ENCODE measurements at places on chromosomes 6 and 20. TPM values are rescaled to one million over a fixed set of nuclear protein-coding genes. Genes with fewer than 3 reads are reported as not detected.

Gene MCM3
- total RNA-seq = 50.0 TPM

Gene SNX21
- 11.9 TPM for total RNA-seq

Gene KIF6
- total RNA-seq = 0.46 TPM

Gene TP53TG5
- not detected for total RNA-seq

Gene COL9A3
- 1.8 TPM for total RNA-seq

Gene OR2B2
- not detected for total RNA-seq

Gene CST2
- total RNA-seq = not detected

DNA sequence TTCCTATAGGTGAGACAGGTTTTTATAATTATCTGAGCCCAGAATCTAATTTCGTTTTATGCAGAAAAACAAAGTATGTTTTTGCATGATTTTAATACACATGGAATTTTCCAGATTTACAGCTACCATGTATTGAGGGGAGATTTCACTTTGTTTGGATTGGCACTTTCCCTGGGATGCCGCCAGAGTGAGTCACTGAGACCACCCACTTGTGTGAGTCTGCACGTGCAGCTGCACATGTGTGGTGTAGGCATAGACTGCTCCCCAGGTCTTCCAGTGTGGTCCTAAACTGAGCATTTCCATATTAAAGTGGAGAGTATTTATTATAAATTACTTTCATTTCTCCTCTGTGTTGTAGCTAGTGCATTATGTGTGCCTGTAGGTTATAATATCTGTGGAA, 186.8 kb downstream of the UBE3D start:
- DNase-seq = no peak

- no peak for DNase-seq
Measured at GRCh38 chr20:25467441-25467840, 60.0 kb downstream of the GINS1 start.

DNA sequence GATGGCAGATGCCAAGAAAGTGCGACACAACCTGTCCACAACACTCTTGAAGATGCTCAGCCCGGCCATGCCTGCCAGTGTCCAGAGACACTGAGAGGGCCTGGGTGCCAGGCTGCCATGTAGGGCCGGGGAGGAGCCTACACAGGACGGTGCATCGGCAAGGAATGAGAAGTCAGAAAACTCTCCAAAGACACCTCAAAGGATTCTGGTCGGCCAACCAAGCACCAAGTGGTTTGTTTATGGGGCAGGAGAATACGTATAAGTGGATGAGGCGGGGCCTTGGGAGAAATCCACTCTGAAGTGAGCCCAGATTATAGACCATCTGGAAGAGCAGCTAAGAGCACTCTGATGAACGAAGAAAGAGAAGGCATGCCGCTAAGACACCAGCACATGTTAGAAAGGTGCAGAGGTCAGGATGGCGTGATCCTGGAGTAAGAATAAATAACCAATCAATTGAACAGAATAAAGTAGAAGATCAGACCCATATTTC, 120.7 kb upstream of the FOXQ1 start:
- no peak for DNase-seq

GRCh38 chr20:33594743-33595142, 67.4 kb upstream of the C20orf144 start:
- DNase-seq = no peak

GRCh38 chr6:132087391-132087790, 136.2 kb upstream of the CCN2 start:
- no peak for DNase-seq

GRCh38 chr20:61099806-61100205, 152.3 kb upstream of the CDH4 start:
- no peak for DNase-seq

GRCh38 chr6:79557673-79558467, 20.6 kb upstream of the LCA5 start:
- DNase-seq = no peak

DNA sequence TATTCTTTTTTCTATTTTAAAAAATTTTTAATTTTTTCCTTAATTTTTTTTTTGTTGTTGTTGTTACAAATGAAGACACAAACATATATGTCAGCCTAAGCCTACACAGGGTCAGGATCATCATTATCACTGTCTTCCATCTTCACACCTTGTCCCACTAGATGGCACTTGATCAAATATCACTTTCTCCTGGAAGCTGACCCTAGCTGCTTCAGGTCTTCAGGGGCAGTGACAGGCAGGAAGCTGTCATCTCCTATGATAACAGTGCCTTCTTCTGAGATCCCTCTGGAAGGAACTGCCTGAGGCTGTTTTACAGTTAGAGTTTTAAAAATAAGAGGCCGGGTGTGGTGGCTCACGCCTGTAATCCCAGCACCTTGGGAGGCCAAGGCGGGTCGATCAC, 70.2 kb upstream of the EEF1E1 start:
- no peak for DNase-seq

- DNase-seq = no peak
Measured at GRCh38 chr20:57002066-57002570, 264.3 kb downstream of the BMP7 start.

GRCh38 chr6:154726887-154727286, 6.3 kb upstream of the SCAF8 start:
- no peak for DNase-seq

DNA sequence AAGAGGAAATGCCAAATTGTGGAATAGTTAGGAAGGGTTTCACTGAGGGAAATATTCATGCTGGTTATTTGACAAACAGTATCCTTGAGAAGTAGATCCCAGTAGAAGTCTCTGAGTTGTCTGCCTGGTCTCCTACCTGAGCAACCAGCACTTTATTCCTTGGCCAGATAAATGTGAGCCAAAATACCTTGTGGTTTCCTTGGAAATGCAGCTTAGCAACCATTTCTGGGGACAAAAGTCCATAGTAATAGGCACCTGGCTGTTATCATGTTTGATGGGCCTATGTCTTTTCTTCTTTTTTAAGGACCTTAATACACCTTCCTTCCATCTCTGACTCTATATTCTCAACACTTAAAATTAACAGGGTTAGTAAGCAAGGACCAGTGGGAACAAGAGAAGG, 217.1 kb upstream of the MARCKS start:
- no peak for DNase-seq

DNA sequence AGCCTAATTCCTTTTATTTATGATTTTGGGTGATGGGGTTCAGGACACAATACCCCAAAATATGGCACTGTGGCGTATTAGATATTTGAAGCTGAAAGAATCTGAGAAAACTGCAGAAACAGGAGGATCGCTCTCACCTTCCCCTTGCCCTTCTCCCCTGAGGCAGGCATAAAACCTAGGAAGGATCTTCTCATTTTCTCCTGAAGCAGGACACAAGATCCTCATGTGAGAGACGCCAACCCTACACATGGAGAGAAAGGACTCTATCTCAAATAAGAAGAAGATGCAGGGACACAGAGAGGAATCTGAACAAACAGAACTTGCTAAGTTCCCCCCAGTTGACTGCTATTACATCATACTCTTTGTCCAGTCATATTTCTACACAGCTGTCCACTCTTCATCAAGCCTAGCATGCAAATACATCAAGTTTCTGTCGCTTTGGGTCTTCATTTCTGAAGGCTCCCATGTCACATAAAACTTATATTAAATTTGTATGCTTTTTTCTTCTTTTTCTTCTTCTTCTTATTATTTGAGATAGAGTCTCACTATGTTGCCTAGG, 109.0 kb downstream of the DTNBP1 start:
- DNase-seq = no peak

- no peak for DNase-seq
Measured at GRCh38 chr20:49516916-49517804, 34.7 kb upstream of the KCNB1 start.

Data from endothelial cell (in vitro differentiated cells).